ENCODE measurements at places on chromosomes 5 and 9.

DNA sequence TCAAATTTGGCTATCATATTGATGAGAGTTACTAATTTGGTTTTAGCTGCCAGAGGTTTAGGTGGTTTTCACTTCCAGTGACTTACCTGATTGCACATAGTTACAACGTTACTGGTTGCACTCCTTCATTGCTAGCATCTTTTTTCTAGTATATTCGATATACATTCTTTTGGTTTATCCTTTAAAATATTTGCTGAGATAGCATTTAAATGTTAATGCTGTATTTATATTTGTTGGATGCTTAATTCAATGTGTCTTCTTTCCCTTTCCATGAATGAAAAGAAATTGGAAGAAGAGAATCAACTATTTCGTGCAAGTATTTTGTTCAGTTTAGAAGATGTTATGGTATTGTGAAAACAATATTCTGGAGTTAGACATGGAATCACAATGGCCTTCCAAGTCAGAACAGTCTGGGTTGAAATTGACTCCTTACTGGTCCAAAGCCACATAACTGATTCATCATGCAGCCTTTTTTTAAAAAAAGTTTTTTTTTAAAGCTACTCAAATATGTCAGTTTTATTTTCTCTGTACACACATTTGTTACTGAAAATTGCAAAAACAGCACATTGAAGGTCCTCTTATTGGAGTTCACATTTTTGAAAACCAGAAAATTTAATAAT lies 2.2 kb downstream of the SPIN1 start:
- DNase-seq, result no peak

DNA sequence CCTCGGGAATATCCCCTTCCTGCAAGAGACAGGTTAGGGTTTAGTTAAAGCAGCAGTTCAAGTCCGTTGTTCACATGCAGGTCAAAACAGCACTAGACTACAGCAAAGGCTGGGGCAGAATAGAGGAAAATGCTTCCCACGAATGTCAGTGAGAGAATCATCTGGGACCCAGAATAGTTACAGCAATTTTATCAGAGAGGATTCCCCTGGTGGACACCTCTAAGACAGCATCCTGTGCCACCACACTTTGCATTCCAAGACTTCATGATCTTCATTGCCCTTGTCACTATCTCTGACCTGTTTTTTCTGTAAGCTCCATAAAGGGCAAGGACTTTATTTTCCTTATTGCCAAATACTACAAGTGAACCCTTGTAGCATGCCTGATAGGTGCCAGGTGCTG lies 12.9 kb downstream of the GRXCR2 start:
- DNase-seq, result no peak

- DNase-seq, result no peak
Observed at GRCh38 chr5:98795243-98795642, 21.8 kb downstream of the RGMB start.

DNA sequence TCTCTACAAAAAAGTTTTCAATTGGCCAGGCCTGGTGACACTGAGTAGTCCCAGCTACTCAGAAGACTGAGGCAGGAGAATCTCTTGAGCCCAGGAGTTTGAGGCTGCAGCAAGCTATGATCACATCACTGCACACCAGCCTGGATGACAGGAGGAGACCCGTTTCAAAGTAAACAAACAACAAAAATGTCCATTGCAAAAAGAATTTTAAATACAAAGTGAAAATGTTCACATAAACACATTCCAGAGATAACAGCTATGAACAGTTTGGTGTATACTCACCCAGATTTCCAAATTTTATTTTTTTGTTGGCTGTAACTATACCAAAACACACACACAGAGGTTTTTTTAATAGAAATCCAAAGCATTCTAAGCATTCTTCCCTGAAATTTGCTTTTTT lies 39.8 kb downstream of the ADRA1B start:
- no peak for DNase-seq

DNA sequence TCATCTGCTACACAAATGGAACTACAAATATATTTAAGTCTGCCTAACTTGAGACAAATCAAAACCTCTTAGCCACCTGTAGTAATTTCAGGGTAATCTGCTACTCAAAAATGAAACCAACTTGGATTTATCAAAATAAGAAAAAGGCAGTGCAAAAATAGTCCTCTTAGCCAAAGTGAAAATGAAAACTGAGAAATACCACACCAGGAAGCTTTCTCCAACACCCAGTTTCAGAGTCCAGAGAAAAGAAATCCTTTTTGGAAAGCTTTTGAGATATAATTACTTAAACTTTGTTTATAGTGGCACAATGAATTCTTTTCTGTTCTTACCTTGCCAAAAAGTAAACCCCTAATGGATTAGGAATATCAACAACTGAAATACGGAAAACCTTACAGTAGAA lies 990.4 kb downstream of the EFNA5 start:
- no peak for DNase-seq

DNA sequence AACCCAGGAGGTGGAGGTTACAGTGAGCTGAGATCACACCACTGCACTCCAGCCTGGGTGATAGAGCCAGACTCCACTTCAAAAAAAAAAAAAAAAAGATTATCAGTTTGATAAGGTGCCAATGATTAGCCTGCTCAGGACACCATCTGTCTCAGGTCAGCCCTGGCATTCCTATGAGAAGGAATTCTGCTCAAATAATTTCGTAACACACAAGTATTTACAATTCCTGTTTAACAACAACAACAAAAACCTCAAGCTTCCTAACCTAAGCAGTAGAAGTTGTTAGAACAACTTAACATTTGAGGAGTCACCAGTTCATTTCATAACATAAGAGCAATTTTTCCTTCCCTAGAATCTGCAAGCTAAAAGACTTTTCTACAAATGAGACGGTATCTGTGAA lies 85.0 kb downstream of the LHFPL2 start:
- DNase-seq, result no peak

GRCh38 chr9:131545003-131545785 lies at the start of gene PRRT1B:
PRRT1B (plus strand) TSS chr9:131545523; CDS start chr9:131545616, 93 bp downstream.
- no peak for DNase-seq

DNA sequence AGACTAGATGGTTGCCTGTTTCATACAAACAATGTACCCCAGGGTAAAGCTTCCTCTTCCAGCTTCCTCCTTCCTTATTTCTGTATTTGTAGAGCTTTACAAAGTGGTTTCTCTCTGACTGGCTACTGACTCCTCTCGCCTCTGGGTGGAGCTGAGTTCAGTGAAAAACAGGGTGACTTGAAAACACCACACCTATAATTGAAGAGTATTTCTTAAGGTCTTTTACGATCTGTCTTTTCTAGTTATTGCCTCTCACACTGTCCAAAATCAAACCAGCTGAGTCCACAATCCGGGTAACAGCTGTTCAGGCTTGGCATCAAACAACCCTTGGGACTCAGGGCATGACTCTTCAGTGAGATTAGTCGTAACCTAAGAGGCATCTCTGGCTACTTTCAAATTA lies 200.4 kb downstream of the ARRDC3 start:
- DNase-seq, result no peak

DNA sequence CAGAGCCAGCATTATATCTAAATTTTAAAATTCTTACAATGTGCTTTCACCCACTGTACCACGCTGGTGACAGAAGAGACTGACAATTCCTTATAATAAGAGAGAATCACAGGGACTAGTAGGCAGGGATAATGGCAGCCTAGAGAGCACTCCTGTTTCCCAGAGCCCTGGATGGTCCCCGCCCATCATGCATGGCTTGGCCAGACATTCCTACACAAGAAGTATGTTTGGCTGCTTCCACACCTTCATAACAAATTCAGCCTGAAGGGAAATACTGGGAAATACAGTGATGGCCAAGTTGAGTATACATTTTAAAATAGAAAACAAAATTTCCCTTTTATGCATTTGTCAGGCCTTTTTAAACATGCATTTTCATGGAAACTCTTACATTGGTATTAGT lies 193.5 kb upstream of the ELL2 start:
- DNase-seq, result no peak

GRCh38 chr5:139631520-139632165 lies 16.5 kb upstream of the CXXC5 start:
- no peak for DNase-seq

DNA sequence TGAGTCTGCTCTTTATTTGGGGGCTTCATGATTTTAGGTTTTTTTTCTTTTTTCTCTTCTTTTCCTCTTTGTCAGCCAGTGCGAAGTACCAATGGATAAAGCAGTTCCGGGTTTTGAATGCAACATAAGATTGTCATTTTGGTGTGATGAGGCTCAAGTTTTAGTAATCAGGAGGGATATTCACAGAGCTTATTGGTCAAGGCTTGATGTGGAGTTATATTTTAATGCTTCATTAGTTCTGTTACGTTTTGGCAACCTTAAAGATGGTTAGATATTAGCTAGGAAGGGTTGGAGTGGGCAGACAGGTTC lies 1.4 kb downstream of the PIK3R1 start:
- DNase-seq, result no peak

GRCh38 chr5:134151723-134152122 lies 25.0 kb downstream of the SKP1 start:
- no peak for DNase-seq

DNA sequence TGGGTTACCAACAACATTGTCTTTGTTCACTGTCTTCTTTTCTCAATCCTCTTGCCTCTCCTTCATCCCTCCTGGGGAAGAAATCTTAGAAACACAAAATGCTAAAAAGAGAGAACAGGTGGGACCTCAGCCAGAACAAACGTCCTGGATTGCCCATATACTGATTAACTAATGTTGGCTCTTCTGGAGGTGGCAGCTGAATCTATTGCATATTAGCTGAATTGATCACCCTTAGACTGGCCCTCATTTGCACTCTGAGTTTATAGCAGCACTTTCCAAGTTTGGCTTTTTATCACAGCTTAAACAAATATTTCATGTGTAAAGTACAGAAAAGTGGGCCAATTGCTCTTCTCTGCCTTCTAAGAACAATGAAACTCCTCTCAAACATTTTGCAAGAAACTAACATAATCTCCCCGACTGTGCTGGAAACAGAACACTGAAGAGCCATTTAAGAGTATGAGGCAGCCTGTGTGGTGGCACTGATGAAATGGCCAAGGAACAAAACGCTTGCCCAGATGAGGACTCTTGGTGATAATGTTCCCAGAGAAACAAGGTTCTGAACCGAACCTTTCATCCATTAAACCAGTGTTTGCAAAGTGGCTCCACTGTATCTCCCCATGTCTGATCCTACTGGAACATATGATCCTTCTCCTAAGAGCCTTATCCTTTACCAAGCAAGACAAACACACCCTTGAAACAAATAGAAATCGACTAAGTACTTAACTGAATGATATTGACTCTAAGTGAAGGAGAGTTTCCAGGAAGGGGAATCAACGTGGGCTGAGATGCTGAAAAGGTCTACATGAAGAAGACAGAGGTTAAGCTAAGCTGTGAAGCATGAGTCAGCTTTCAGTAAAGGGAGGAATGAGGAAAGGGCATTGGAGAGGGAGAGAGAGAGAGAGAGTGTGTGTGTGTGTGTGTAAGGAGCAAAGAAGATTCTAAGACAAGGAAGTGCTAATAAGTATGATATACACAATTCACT lies 83.2 kb upstream of the LIFR start:
- DNase-seq, result no peak

GRCh38 chr5:89351222-89351621 lies 468.2 kb upstream of the MEF2C start:
- DNase-seq, result no peak

GRCh38 chr5:88683506-88684135 lies 199.4 kb downstream of the MEF2C start:
- DNase-seq, result no peak

DNA sequence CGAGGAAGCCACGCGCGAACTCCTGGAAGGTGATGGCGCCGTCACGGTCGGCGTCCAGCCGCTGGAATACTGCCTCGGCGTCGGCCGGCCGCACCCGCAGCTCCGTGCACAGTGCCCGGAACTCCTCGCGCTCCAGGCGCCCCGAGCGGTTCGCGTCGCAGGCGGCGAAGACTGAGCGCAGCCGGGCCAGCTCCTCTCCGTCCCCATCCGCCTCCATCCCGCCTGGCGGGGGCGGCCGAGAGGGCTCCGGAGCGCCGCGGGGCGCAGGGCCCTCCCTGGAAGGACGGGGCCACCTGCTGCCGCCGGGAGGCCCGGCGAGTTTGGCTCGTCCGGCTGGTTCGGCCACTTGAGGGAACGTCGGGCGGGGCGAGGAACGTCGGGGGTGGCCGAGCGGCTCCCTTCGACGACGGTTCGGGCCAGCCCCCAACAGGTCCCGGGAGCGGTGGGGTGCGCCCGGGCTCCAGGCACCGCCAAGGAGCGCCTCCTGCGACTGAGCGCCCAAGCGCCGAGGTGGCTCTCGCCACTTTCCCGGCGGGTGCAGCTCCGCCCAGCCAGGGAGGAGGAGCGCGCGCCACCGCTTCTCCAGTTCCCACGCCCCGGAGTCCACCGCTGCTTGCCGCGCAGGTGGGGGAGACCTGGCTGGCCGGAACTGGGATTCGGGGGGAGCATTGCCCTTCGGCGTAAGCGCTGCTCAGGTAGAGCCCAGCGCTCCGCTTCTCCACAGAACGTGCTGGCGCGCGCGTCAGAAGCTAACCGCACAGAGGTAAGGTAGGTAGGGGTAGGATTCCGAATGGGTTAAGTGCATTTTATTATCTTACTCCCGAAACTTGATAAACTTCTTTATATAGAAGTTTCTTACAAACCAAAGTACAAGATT lies at the start of gene RASEF:
Gene RASEF (minus strand): TSS at position 492 of the 877 bp plus-strand sequence. CDS start 275 bp downstream, at position 217.
- DNase-seq, result no peak

DNA sequence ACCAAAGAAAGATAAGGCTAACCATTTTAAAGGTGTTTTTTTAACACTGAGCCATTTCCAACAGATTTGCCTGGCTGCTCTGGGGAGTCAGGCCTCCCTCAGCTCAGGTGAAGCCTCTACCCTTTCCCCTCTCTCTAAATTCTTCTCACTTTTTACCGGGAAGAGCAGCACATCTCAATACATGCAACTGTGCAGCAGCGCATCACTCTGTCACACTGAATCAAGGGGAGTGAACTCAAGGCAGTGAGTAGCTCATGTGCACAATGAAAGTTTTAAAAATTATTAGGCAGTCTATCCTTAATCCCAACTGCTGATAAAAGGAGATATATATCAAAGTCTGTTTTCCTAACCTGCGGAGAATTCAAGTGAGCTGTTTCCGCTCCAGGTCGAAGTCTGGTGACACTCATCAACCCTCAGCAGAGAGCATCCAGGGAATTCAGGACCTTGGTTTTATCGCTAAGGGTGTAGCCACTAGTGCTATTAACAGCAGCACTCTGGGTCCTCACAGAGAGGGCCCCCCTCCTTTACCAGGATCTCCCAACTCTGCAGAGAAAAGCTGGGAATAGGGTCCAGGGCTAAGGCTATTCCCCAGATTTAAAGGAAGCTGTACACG lies 1.0 kb downstream of the CEMIP2 start:
- DNase-seq, result no peak

- no peak for DNase-seq
Observed at GRCh38 chr9:19156026-19156474, 28.8 kb upstream of the PLIN2 start.

- no peak for DNase-seq
Observed at GRCh38 chr5:120258123-120258522, 206.0 kb upstream of the PRR16 start.

DNA sequence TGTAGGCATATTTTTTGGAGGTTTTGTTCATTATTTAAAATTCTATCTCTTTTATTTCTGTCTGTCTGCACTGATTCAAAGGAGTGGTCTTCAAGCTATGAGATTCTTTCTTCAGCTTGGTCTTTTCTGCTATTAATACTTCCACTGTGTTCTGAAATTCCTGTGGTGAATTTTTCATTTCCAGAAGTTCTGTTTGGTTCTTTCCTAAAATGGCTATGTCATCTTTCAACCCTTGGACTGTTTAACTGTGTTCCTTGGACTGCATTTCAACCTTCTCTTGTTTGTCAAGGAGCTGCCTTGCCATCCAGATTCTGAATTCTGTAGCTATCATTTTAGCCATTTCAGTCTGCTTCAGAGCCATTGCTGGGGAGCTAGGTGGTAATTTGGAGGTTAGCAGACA lies 76.3 kb downstream of the CERT1 start:
- DNase-seq, result no peak

- no peak for DNase-seq
Observed at GRCh38 chr5:105392710-105393149, 1830.1 kb upstream of the NUDT12 start.
